ENCODE measurements at places on chromosomes 2 and 18.

DNA sequence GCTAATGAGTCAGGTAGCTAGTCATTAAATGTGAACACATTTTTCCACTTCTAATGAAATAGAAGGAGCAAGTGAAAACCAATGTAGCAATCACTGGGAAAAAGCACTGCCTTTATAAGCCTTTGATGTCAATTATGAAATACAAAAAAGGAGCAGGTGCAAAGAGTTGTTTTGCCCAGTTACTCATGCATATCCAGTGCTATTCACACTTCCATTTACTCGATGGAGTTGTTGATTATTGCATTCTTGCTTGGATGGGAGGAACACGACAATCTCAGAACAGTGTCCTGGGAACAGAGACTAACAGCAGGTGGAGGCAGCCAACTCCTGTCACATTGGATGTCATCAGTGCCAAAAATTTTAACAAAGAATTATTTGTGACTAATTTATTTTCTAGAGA, 372.5 kb downstream of the CBLN2 start:
- DNase-seq = no peak

DNA sequence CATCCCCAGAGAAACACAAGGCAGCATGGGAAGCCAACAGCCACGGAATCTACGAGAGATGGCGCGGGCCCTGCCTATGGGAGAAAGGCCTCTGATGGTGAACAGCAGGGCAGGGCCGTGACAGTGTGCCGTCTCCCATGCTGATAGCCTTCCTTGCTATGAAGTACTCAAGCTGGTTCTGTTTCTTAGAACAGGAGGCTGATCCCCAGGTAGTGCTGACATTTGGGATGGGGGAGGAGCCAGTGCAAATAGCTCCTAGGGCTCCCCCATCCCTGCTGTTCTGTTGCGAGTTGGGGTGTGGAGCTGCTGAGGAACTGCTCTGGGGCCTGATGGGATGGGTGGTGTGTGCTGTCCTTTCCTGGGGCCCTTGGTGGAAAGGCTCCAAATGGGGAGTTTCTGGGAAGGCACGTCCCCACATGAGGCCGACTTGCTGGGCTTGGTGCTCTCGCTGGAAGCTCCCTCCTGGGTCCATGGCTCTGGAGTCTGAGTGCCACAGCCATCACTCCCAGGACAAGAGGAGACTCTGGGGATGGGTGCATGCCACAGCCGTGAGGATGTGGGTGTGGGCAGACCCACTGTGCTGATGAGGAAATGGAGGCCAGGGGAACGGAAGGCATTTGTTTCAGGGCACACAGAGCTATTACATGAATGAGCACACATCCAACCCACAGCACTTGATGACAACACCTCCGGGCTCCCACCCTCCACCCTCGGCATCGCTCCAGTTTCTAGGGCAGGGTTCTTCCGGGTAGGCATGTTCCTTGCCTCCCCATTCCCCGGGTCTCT, 246.8 kb downstream of the HDAC4 start:
- no peak for DNase-seq

DNA sequence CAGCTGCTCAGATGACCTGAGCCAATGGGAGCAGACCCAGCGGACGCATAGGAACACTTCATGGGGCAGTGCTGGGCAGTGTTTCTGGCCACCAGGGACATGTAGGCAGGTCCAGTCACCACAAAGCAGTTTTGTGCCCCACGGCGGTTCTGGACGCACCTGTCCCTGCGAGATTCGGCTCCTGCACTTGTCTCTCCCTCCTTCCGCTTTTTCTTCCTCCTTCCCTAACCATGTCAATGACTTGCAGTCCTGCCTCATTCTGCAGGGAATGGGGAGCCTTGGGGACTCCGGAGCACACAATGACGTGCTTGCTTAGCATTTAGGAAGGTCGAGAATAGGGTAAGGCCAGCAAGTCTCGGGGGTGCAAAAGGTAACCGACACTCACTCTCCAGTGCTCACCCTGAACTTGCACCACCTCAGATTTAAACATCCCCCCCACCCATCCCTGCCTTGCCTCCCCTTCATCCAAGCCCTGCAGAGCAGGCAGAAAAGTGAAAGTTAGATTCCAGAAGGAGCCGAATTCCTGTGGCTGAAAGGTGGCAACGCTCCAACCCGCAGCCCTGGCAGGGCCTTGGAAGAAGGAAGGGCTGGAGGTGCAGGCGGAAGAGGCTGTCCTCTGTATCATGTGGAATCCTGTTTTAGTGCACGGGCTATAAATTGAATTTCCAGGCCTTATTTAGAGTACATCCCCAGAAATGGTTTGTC, 40.5 kb upstream of the ATG16L1 start:
- DNase-seq = no peak

DNA sequence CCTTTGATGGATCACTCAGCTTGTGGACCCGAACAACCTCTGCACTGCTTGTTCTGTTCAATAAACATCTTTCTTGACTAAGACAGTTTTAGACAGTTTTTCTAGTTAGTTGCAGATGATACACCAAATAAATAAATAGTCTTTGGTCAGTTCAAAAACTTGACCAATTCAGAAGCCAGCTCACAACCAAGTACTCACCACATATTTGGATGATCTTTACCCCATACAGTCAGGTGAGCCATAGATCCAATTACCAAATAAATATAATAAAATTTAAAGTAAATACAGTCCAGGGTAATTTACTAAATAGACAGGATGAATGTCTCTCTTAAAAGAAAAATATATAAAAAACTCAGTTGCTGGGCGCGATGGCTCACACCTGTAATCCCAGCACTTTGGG, 18.2 kb downstream of the SCN3A start:
- no peak for DNase-seq

DNA sequence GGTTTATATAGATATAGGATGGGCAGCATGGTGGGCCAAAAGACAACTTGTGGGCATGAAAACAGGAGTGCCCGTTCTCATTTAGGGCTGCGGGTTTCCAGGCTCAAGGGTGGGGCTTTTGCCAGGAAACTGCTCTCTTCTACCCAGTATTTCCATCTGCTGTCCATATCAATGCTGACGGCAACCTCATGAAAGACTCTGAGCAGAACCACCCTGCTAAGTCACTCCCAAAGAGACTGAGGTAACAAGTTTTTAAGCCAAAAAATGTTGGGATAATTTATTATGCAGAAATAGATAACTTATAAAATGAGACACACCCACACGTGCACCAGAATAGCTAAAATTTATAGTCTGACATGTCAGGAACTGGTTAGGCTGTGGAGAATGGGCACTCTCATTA, 36.1 kb upstream of the MPPE1 start:
- DNase-seq = no peak

DNA sequence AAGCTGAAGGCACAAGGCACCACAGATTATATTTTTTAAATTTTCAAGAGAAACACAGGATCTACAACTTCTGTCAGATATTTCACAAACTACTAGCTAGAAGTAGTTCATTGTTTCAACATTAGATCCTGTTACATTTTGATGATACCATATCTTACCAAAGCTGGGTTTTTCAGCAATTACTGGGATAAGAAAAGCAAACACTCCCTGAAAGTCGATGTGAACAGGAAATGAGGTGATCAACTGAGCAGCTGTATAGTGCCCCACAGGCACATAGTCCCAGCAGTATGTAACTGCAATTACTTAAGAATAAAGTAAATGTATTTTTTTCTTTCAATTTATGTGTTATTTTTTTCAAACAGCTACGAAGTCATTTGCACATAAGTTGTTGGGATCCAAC, 103.5 kb downstream of the DNER start:
- DNase-seq = no peak

- no peak for DNase-seq
Measured at GRCh38 chr2:143850084-143850483, 669.8 kb downstream of the ZEB2 start.

- no peak for DNase-seq
Measured at GRCh38 chr2:170680172-170680941, 34.8 kb upstream of the SP5 start.

All from effector CD4-positive, alpha-beta T cell (primary cell).